ENCODE measurements at places on chromosomes 7 and 10.

GRCh38 chr10:103139803-103140202 lies 53.3 kb downstream of the NT5C2 start:
- DNase-seq = no peak

DNA sequence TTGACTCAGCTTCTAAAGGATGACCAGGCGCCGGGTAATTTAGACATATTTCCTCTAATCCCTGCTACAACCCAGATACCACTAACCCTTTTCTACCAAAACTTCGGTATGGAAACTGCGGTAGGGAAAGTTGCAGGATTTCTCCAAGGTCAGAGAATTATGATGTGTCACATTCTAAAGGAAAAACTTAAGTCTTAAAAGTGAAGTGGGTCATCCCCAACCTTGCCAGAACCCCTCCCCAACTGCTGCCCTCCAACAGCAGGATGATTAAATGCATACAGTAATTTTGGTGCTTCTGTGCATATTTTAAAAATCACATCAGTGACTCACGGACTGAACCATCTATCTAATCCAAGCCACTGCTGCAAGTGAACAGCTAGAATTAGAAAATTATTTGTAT lies 52.7 kb downstream of the GRB10 start:
- no peak for DNase-seq

- no peak for DNase-seq
Measured at GRCh38 chr7:43302211-43302711, 189.8 kb downstream of the HECW1 start.

DNA sequence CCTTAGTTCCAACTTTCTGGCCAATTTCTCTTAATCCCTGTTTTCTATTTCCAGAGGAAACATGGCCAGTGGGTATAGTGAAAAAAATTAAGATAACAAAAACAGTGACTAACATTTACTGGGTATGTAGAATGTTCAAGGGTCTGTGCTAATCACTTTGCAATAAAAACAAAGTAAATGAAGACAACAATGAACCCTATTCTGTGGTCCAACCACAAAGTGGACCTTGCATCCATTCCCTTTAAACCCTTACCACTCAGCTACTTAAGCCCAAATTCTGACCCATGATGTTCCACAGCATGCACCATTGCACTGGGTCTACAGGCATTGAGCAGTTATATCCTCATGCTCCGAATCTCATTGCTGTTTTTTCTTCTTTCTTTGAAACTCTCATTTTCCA lies 179.9 kb upstream of the PRKCQ start:
- no peak for DNase-seq

GRCh38 chr7:80749270-80749669 lies 110.8 kb downstream of the CD36 start:
- DNase-seq = no peak

DNA sequence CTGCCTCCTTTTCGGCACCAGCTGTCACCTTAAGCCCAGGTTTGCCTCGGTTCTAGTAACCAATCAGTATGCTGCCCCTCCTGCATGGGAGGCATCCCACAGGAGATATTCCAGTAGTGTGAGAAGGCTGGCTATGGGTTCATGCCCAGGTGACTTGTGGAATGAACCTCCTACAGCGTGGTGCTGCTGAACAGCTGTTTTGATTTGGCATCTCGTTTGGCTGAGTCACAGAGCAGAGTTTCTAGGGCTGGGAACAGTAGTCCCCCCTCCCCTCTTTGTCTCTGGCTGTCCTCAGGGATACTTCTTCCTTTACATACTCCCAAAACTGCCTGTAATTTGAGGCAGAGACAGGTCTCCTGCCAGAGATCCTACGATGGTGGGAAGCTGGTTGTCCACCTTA lies 16.1 kb downstream of the R3HCC1L start:
- DNase-seq = no peak

GRCh38 chr10:38007991-38008390 lies 2.5 kb upstream of the ZNF33A start:
- no peak for DNase-seq

DNA sequence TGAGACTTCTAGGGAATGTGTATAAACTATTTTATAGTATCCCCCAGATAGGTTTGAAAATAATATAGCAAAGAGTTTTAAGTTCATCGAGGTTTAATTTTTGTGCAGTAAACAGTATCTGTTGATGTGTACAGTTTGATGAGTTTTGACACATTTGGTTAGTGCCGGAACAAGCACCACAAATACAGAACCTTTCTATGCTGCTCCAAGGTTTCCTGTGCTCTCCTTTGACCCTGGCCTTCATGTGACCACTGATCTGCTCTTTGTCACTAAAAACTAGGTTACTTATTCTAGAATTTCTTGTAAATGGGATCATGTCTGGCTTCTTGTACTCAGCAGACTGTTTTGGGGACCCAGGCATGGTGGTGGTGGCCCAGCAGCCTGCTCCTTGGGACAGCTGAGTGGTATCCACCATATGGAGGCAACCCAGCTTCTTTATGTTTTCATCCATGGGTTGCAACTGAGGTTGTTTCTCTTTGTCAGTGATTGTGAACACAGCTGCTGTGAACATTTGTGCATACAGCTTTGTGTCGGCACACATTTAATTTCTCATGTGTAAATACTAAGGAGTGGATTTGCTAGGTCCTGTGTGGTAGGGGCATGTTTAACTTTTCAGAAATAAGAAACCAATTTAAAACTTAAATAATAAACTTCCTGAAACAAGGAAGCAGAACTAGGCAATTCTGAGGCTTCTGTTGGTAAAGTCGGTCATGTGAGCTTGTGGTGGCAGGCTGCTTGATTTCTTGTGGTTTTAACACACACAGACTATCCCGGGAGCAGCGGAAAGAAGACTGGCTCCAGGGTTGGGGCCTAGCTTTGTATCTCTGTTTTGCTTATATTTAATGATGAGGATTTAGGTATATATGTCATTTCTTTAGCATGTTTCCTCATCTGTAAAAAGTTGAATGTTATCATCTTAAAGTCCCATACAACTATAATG lies 219.4 kb downstream of the ABCA13 start:
- peak; percentile 43 for DNase-seq

GRCh38 chr10:74743401-74743800 lies 83.0 kb upstream of the KAT6B start:
- no peak for DNase-seq

- DNase-seq = no peak
Measured at GRCh38 chr10:133457100-133457841, 3.5 kb downstream of the SCART1 start.

DNA sequence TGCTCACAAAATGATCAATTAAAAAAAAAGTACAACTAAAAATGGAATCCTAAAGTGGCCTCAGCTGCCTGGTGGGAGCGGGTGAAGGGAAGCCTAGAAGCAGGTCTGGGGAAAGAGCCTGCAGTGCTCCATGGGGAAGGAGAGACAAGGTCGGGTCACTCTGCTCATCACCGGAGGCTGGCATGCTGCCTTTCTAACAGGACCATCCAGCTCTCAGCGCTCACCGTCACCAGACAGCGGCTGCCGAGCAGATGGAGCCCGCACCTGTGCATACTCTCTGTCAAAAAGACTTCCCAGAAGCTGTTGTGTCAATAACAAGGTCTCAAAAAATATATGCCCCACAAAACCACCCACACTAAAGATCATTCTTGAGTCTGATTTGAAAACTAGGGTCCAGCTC lies 112.8 kb downstream of the BAMBI start:
- DNase-seq = no peak

DNA sequence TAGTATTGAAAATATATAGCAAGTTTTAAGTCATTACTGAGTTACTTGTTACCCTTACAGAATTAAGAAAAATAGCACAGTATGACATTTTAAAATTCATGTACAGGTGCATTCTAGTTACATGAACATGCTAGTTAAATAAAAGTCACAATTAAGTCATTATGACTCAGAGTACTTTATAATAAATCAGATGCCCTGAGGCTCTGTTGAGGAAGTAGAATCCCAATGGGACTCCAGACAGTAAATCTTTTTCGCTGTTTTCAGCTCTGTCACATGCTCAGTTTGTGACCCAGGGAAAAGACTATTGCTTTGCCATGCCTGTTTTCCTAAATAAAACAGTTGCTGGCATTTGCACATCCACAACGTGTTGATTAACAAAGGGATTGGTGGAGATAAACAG lies 21.0 kb downstream of the NUDT13 start:
- DNase-seq = no peak

- DNase-seq = no peak
Measured at GRCh38 chr7:77866370-77866769, 67.8 kb downstream of the PHTF2 start.

DNA sequence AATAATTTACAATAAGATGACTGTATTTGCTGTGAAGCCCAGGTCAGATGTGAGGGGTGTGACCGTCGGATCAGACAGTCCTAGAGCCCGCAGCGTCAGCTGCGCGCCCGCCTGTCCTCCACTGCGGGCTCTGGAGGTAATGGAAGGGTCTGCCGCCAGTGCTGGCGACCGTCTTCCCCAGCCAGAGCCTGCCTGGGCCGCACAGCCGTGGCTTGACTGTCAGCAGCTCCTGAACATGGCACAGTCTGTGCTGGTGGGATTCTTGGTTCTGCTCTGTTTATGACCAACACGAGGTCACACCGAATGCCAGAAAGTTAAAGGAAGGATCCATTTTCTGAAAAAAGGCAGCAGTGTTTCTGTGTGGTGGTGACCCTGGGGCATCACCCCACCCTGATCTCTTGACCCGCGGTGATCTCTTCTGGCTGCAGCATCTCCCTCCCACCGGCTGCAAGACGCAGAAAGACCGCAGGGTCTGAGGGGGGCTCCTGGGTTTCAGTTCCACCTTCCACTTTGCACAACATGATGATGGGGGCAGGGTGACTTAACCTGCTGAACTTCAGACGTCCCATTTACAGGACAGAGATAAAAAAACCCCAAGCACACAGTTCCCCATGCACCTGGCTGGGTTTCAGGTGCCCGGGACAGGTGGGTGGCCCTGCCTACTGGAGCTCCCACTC lies 103.7 kb downstream of the DNAJB6 start:
- DNase-seq = no peak

- no peak for DNase-seq
Measured at GRCh38 chr10:90939116-90939515, 18.2 kb upstream of the ANKRD1 start.

DNA sequence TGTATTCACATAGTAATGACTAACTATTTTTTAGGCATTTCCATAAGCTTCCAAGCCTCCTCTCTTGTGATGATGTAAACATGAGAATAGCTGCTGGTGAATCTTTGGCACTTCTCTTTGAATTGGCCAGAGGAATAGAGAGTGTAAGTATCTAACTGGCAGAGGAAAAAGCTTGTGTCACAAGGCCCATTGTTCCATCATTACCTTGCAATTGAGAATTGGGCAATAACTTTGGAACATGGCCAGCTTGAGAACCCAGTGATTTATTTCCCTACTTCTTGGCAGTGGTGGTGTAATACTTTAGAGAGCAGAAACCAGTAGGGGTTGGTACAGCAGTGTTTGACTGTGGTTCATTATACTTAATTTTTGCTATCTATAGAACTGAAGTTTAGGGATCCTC lies 12.0 kb downstream of the IFRD1 start:
- DNase-seq = no peak

DNA sequence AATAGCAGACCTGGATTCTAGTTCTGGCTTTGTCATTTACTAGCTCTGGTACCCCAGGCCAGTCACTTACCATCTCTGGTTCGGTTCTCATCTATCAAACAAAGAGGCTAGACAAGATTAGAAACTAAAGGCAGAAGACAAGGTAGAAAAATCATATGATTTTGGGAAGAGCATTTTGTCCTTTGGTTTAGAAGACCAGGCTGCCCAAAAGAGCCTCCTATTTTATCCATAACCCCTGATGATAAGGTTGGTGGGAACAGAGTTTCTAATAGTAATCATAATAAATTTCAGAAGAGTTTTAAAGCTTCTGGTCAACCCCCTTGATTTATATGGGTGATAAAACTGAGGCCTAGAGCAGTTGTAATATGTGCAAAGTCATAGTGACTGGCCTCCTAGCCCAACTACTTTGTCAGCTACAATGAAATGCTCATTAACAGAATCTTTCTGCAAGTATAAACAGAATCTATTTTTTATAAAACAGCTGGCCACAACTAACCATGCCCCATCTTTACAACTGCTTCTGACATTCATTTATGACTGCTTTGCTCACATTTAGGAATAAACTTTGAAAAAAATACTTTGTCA lies 23.4 kb downstream of the COX15 start:
- DNase-seq = no peak

DNA sequence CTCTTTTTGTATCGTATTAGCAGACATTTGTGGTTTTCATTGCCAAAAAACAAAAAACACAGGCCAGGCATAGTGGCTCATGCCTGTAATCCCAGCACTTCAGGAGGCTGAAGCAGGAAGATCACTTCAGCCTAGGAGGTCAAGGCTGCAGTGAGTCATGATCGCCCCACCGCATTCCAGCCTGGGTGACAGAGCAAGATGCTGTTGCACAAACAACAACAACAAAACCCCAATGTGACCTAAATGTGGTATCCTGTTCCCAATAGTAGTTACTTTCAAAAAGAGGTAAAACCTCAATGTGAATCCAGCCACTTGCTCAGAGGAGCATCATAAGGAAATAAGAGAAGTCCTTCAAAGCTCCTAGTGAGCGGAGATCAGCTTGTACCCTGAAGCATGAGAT lies 45.8 kb upstream of the SKAP2 start:
- no peak for DNase-seq

- no peak for DNase-seq
Measured at GRCh38 chr7:2195400-2196246, 37.1 kb downstream of the MAD1L1 start.

GRCh38 chr7:132145063-132145462 lies 431.2 kb downstream of the PLXNA4 start:
- DNase-seq = no peak

- DNase-seq = no peak
Measured at GRCh38 chr7:43697690-43698089, 31.6 kb downstream of the COA1 start.

DNA sequence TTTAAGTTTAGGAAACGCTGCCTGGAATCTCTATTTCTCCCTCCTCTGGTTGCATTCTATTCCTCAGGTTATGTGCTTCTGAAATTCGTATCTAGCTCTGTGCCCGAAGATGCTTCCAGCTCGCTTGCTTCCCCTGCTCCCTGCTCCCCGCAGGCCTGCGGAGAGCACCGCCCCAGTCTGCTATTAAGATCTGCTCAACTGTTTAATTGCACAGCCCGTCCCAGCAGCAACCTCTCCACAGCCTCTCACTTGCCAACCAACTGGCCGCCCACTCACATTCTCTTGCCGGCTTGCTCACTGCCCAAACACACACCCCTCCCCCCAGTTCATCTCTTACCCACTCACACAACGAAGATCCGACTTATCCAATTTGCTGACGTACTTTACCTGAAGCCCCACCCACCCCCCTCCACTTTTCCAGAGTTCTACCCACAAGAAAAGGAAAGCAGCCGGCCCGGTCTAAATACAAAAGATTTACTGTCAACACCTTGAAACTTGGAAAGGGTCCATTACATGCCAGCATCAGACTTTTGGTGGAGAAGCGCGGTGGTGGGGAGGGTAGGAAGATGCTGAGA lies 167.3 kb upstream of the KLF14 start:
- no peak for DNase-seq

DNA sequence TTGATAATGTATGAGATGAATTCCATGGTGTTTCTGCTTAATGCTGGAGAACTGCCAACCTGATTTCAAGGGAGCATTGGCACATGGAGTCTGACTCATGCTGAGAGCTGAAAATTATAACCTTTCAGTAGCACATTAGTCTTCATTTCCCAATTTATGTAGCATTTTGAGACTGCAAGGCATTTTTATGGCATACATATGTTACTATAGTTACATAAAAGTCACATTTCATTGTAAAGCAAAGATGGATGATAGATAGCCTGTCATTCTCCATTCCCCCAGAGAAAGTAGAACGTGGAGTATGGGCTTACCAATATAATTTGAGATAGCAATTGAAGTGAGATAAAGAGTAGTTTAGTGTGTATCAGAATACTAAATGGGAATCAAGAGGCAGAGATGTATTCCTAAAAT lies 103.1 kb downstream of the SLC16A9 start:
- DNase-seq = no peak
